ENCODE measurements at places on chromosomes 7 and 10. TPM values are rescaled to one million over a fixed set of nuclear protein-coding genes. Genes with fewer than 3 reads are reported as not detected.

GRCh38 chr10:73545357-73545756 lies 45.8 kb downstream of the USP54 start:
- H3K27me3 ChIP-seq: no peaks in the 10 kb centered on the region
- DNase-seq: no peak
- no peak overlapping the region for H3K27ac ChIP-seq
- H3K4me3 ChIP-seq: no peak overlapping the region
- H3K4me1 ChIP-seq: peaks cover 2% of the 10 kb centered on the region
- no peaks in the 10 kb centered on the region for H3K36me3 ChIP-seq

WNT8B gene
- not detected for total RNA-seq

RALA gene
- total RNA-seq: 27.1 TPM

DNA sequence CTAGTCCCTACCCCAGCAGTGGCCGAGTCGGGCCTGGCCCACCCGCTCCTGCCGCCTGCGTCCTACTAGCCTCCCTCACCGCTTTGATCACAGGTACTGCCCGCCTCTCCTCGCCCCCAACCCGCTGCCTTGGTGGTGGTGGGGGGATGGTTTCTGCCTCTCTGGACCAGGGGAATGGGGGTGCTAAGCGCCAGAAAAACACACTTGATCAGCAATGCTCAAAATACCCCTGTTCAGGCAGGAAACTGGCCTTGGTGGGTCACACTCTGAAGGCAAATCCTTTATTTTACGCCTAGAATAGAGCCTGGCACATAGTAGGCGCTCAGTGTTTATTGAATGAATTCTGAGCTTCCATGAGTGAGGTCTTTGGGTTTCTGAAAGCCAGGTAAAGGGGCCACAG lies 1.0 kb upstream of the CRTAC1 start:
- H3K36me3 ChIP-seq: peaks cover 2% of the 10 kb centered on the region
- H3K4me1 ChIP-seq: peaks cover 9% of the 10 kb centered on the region
- H3K27me3 ChIP-seq: peaks cover 82% of the 10 kb centered on the region
- no peak for DNase-seq

DNA sequence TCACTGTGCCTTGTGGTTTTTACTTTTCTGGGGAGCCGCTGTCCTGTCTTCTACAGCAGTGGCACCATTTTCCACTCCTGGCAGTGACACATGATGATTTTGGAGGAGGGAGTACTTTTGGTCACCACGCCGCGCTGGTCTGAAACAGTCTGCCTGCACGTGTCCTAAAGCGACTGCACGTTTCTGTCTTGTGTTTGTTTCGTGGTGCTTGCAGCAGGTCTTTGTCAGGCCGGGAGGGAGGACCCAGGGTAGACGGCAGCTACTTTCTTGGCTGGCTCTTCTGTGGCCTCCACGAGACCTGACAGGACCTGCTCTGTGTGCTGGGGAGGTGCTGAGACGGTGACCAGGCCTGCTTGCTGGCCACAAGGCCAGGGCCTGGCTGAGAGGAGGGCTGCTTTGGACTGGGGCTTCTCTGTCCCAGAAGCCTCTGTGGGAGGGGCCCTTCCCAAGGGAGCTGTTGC lies 82.0 kb downstream of the GLRX3 start:
- no peak overlapping the region for H3K4me3 ChIP-seq
- no peak for DNase-seq

GRCh38 chr10:16478801-16479200 lies 42.0 kb downstream of the PTER start:
- peak overlapping the region; percentile 4 for H3K27ac ChIP-seq
- DNase-seq: no peak
- no peaks in the 10 kb centered on the region for H3K27me3 ChIP-seq

ATOH7 gene
- total RNA-seq: not detected

MYO1G gene
- 291 TPM for total RNA-seq

DNA sequence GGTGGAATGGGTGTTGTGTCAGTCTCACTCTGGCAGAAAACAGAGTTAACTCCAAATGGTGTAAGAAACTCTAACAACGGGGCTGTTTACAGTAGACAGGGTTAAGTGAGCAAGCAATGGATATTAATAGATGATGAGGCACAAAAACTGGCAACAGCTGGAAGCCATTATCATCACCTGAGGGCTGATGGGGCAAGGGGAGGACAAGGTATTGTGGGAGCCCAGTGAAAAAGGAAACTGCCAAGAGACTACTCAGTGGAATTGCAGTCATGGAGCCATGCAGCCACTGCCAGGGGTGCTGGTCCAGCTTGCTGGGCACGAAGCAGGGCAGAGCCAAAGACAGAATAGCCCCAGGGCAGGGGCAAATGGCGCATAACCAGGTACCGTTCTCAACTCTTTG lies 260.7 kb downstream of the BICC1 start:
- H3K4me1 ChIP-seq: no peaks in the 10 kb centered on the region
- no peaks in the 10 kb centered on the region for H3K36me3 ChIP-seq
- no peak overlapping the region for H3K4me3 ChIP-seq
- H3K27ac ChIP-seq: no peak overlapping the region
- peaks cover 19% of the 10 kb centered on the region for H3K27me3 ChIP-seq
- DNase-seq: no peak

DNA sequence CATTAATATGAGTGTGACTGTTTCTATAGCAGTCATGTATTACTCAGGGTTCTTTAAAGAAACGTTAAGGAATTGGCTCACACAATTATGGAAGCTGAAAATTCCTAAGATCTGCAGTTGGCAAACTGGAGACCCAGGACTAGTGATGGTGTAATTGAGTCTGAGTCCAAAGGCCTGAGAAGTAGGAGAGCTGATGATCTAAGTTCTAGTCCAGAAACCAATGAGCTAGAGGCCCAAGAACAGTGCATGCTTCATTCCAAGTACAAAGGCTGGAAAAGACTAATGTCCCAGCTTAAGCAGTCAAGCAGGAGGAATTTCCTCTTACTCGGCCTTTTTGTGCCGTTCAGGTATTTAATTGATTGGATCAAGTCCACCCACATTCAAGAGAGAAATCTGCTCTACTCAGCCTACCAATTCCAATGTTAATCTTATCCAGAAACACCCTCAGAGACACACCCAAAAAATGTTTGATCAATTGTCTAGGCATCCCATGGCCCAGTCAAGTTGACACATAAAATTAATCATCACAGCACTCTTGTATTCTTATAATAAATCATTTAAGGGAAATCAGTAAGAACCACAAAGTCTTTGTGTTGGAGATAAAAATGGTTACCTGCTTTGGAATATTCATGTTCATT lies 312.1 kb downstream of the PRKG1 start:
- no peaks in the 10 kb centered on the region for H3K4me1 ChIP-seq
- no peak for DNase-seq
- peaks cover 3% of the 10 kb centered on the region for H3K36me3 ChIP-seq

DNA sequence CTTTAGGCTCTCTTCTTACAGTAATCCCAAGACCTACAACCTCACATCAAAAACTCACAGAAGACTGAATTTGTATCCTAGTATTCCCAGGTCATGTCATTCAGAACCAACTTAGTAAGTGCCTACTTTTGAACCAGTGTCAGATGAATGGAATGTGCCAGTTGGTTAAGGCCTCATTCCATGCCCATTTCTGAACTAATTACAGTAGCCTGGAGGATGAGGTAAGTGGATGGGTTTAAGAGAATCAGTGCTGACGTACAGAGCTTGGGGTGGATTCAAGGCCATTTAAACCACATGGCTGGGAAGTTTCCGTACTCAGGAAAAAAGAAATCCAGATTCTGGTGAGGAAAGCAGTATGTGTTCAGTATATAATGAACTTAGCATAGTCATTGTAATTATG lies 21.9 kb upstream of the FOXP2 start:
- no peak for DNase-seq
- no peaks in the 10 kb centered on the region for H3K27me3 ChIP-seq
- peaks cover 2% of the 10 kb centered on the region for H3K4me1 ChIP-seq

- H3K36me3 ChIP-seq: no peaks in the 10 kb centered on the region
- H3K27me3 ChIP-seq: peaks cover 19% of the 10 kb centered on the region
- H3K4me1 ChIP-seq: peaks cover 12% of the 10 kb centered on the region
Observed at GRCh38 chr10:514137-514671, 175.3 kb downstream of the DIP2C start.

SKIDA1 gene
- total RNA-seq: 0.34 TPM

GRCh38 chr10:71765176-71765904 lies 8.0 kb downstream of the VSIR start:
- H3K27ac ChIP-seq: peak overlapping the region; percentile 96
- peaks cover 14% of the 10 kb centered on the region for H3K36me3 ChIP-seq
- no peak for DNase-seq
- peaks cover 70% of the 10 kb centered on the region for H3K4me1 ChIP-seq
- H3K27me3 ChIP-seq: no peaks in the 10 kb centered on the region

GRCh38 chr10:54880996-54881395 lies 80.0 kb upstream of the PCDH15 start:
- no peaks in the 10 kb centered on the region for H3K36me3 ChIP-seq
- no peak overlapping the region for H3K27ac ChIP-seq
- H3K27me3 ChIP-seq: no peaks in the 10 kb centered on the region
- no peaks in the 10 kb centered on the region for H3K4me1 ChIP-seq
- no peak overlapping the region for H3K4me3 ChIP-seq

DNA sequence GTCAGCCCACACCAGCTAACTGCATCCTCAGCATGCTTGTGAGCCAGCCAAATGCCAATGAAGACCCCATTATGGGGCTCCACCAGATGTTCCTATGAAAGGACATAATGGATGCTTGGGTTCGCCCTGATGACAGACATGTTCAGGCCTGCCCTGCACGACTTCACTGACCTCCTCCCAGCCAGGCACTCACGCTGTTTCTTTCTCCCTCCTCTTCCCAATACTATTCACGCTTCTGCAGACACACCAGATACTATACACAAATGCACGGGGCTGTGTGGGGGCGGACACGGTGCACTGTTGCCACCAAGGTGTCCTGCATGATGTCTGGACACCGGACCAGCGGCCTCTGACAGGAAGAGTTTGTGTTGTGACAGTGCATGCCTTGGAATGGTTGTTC lies 284.2 kb downstream of the PRPF18 start:
- DNase-seq: no peak
- peak overlapping the region; percentile 47 for H3K4me3 ChIP-seq
- H3K36me3 ChIP-seq: peaks cover 2% of the 10 kb centered on the region

KCND2 gene
- not detected for total RNA-seq

DNA sequence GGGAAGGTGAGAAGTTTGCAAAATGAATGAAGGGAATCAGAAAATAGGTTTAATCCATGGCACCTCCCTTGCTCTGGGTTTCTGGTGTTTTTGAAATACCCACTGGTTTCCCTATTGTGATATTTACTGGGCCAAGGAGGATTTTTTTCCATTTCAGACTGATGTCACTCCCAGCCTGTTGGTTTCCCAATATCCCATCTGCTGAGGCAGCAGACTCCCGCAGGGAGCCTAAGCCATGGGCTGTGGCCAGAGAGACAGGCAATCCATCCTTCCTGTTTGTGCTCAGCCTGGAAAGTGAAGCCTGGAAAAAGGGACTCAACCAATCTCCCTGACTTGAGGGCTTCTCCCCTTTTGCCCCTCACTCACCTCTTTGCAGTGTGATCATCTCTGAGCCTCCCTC lies 22.8 kb downstream of the FAM107B start:
- H3K27ac ChIP-seq: no peak overlapping the region
- H3K4me1 ChIP-seq: no peaks in the 10 kb centered on the region
- H3K4me3 ChIP-seq: no peak overlapping the region
- no peak for DNase-seq

GRCh38 chr10:114395366-114396022 lies 8.8 kb downstream of the AFAP1L2 start:
- no peak overlapping the region for H3K27ac ChIP-seq
- no peaks in the 10 kb centered on the region for H3K36me3 ChIP-seq
- no peak for DNase-seq
- no peak overlapping the region for H3K4me3 ChIP-seq
- peaks cover 4% of the 10 kb centered on the region for H3K4me1 ChIP-seq
- H3K27me3 ChIP-seq: peaks cover 100% of the 10 kb centered on the region

AGR3 gene
- not detected for total RNA-seq
